ENCODE measurements at places on chromosomes 5 and 9.
A peak's percentile ranks its signal among the peaks of the same experiment; 100 is the strongest.

DNA sequence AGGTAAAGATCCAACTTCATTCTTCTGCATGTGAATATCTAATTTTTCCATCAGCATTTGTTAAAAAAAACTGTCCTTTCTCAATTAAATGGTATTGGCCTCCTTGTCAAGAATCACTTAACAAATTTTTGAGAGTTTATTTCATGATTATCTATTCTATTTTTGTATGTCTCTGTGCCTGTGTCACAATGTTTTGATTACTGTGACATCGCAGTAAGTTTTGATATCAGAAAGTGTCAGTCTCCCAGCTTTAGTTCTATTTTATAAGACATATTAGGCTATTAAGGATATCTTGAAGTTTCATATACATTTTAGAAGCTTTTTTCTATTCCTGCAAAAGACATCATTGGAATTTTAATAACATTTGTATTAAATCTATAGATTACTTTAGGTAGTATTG is 33.6 kb downstream of the GABRA6 start:
- DNase-seq = no peak

- no peak for DNase-seq
Measured at GRCh38 chr5:156420665-156421064, 93.7 kb downstream of the SGCD start.

GRCh38 chr5:9490494-9491097 is 55.3 kb downstream of the SEMA5A start:
- DNase-seq = no peak

GRCh38 chr5:124700333-124700732 is 46.1 kb downstream of the ZNF608 start:
- DNase-seq = no peak

- no peak for DNase-seq
Measured at GRCh38 chr5:174412941-174413340, 311.4 kb upstream of the MSX2 start.

DNA sequence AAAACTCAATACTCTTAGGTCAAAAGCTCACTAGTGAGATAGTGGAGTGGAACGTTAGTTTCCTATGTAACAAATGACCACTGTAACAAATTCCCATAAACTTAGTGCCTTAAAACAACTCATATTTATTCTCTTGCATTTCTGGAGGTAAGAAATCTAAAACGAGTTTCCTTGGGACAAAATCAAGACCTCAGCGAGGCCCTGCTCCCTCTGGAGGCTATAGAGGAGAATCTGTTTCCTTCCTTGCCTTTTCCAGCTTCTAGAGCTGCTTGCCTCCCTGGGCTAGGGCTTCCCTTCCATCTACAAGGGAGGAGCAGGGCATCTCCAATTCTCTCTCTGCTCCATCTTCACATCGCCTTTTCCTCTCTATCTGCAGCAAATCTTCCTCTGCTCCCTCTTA is 32.0 kb downstream of the SEMA5A start:
- no peak for DNase-seq

DNA sequence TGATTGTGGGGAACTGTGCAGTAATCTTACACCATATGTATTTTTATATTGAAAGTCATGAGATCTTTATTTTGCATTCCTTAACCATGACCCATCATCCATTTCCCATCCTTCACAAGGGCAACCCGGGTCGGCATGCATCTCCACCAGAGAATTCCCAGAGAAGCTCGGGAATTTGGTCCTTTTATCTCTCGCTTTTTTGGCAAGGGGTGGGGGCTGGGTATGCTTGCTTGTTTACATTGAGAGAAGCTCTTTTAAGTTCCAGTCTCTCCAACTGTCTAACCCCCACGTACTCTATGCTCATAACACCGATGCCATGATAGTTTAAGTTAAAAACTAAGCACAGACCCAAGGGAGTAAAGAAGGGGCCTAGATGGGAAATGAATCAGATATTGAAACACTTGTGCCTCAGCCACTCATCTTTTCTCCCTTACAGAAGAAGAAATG is 109.9 kb upstream of the NFIB start:
- peak; percentile 37 for DNase-seq

GRCh38 chr5:64384765-64385164 is 121.0 kb upstream of the RGS7BP start:
- no peak for DNase-seq

DNA sequence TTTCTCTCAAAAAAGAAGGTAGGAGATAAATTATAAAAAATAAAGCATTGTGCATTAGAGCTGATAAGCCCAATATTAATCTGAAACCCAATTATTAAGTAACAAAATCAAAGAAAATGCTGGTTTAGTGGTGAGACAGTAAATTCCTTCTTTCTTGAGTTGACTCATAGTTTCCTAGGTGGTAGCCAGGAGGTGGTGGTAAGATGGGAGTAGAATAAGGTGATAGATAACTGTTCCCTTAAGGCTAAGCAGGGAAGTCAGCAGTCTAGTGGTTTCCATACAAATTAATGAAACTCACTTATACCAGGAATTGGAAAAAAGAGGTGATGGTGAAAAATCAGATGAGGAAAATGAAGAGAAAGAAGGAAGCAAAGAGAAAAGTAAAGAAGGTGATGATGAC is 23.2 kb downstream of the LYSMD3 start:
- DNase-seq = no peak

- DNase-seq = no peak
Measured at GRCh38 chr5:76836585-76836984, 13.2 kb upstream of the S100Z start.

- DNase-seq = no peak
Measured at GRCh38 chr5:177490311-177490991, 7.0 kb downstream of the PDLIM7 start.

GRCh38 chr9:99724640-99725039 is 97.0 kb upstream of the NR4A3 start:
- DNase-seq = no peak

DNA sequence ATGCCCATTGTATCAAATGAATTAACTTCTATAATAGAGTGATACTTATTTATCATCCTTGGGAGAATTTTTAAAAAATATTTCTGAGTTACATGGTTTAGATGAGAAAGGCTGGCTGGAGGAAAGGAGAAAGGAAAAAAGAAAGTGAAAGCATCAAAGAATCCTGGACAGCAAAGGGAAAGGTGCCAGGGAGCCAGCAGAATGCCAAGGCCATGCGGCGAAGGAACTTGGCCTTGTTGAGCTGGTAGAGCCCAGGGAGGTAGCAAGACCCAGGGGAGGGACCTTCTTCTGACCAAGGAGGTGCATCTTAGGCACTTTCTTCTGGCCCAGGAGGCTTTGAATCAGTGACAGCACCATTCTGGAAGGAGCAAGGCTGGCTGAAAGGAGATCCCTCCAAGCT is 240.5 kb downstream of the ENC1 start:
- no peak for DNase-seq

- DNase-seq = no peak
Measured at GRCh38 chr5:74288448-74289108, 351.9 kb downstream of the ENC1 start.

DNA sequence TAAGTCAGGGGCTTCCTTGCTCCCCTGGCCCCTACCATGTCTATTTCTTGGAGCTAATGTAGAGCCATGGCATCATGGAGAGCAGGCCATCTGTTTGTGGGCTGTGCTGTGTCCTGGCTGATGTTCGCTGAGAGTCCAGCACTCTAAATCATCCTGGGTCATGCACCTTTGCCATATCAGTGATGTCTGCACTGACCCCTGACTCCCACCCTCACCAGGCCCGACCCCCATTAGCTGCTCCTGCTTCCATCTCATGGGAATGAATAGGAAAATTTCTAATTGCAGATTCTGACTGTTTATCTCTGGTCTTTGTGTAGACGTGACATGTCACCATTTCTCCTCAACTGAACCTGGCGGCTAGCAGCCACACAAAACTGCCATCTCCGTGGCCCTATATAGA is 236.9 kb downstream of the NSG2 start:
- no peak for DNase-seq

DNA sequence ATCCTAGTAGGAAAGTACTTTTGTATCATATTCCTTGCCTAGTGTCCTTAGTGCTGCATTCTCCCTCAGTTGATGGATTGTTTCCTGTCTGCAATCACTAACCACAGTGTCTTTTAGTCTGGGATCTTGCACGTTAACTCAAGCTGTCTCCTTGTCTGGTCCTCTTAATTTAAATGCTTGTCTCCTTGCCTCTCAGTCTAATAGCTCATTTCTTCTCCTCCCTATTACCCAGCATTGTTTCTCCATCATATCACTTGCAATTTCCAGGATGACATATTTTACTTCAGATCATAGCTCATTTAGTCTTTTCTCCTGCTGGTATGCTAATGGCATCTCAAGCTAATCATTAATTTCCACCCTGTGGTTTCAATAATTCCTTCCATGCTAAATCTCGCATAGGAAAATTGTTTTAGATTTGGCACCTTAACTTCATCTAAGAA is 2052.0 kb upstream of the C9orf72 start:
- no peak for DNase-seq

DNA sequence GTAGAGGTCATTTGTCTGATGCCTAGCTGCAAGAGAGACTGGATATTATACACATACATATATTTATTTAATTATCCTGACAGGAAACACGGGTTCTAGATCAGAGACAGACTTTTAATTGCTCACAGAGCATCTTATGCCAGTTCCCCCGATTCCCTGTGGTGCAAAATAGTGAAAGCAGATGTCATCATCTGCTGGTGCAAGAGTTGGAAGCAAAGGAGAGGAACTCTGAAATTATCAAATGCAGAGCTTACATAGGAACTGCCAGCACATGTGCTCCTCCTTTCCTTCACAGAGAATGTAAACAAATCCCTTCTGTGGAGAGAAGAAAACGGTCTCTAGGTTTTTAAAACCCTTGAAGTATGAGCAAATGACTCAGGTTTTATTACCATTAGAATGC is 69.3 kb downstream of the DTWD2 start:
- no peak for DNase-seq

- peak; percentile 6 for DNase-seq
Measured at GRCh38 chr5:161549106-161549505, 2.6 kb upstream of the GABRB2 start.

DNA sequence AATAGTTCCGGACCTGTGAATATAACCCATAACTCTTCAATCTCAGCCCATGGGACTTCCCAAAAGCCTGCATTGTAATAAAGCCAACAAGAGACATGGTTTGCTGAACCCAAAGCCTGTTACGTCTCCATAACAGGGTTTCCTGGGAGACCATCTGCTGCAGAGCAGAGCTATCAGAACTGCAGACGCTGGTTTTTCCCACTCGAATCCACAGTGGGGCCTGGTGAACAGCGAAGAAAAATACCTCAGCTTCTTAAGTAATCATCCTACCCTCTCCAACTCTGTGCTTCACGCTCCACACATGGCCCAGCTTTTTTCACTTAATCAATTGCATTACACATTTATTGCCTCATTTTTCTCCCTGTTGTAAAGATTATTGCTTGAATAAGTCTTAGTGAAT is 409.5 kb upstream of the GRIA1 start:
- no peak for DNase-seq

- no peak for DNase-seq
Measured at GRCh38 chr9:79616971-79617370, 45.2 kb downstream of the TLE4 start.

GRCh38 chr5:32523625-32524024 is 61.7 kb upstream of the SUB1 start:
- DNase-seq = no peak

DNA sequence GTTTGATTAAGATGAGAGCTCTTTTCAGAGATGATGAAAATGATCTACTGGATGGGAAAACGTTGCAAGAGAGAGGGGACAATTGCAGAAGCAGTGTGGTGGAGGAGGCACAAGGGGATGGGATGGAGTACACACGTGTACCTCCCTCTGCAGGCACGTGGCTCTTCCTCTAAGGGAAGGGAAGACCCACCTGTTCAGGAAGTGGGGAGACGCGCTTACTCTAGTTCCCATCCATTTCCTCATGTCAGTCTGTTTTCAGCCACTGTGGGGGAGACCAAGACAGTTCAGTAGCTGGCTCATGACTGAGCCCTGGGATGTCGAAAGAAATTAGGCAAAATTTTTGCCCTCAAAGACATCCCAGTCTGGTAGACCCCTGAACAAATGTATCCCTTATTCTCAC is 619.2 kb upstream of the CLINT1 start:
- DNase-seq = no peak

DNA sequence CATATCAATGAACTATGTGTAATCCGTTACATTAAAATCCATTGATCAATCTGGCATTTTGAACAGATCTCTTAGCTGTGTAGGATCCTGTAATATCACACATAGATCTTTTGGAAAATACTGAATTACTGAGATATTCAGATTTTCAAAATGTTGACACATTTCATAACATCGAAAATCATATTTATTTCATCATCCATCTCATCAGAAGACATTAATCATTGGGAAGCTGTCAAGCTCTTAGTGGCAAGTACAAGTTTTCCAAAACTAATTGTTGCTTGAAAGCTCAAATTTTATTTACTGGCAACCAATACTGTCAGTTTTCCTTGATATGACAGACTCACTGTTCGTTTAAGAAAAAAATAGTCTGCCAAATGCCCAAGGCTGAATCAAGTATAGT is 8.5 kb downstream of the NR6A1 start:
- DNase-seq = no peak

DNA sequence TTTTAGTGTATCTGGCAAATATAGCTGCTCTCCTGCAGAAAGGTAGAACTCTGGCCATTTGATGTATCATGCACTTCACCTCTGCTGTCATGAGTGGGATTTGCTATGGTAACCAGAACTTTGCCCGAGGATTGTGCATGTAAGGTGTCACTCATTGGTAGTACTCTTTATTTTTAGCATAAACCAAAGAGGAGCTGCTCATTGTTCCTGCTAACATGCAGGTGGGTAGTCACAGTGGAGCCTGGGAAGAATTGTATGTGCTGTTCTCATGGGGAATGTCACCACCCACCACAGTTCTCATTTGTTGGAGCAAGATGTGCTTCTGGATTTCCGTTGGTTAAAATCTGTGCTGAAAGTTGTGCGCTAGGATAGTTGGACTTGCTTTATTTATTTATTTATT is 12.3 kb downstream of the PDZD2 start:
- no peak for DNase-seq

DNA sequence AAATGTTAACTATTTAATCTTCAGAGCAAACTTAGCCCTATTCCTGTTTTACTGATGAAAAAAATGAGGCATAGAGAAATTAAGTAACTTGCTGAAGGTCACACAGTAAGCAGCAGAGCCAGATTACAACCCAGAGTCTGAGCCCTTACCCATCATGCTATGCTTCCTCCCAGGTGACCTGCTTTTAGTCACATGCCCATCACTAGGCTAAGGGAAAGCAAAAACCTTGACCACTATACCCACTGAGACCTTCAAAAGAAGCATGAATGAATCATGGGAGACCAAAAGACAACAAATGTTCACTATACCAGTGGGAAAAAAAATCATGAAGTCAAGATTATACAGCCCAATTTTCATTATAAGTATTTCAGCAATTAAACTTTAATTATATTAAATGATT is 5.3 kb upstream of the HAUS6 start:
- no peak for DNase-seq
